ENCODE measurements at places on chromosomes 2 and 18. TPM values are rescaled to one million over a fixed set of nuclear protein-coding genes. Genes with fewer than 3 reads are reported as not detected.

Gene ABCG5
- not detected for polyA plus RNA-seq

Gene TPGS2
- polyA plus RNA-seq = 232 TPM

Gene DSEL
- 2.0 TPM for polyA plus RNA-seq

Gene RGPD3
- polyA plus RNA-seq = 0.02 TPM

Gene RTTN
- polyA plus RNA-seq = 2.9 TPM

Gene CBLN2
- 1.1 TPM for polyA plus RNA-seq

Gene ARHGEF33
- polyA plus RNA-seq = 0.15 TPM

Data from endothelial cell of umbilical vein (primary cell).